ENCODE measurements at places on chromosomes 6 and 20.
A peak's percentile ranks its signal among the peaks of the same experiment; 100 is the strongest.

DNA sequence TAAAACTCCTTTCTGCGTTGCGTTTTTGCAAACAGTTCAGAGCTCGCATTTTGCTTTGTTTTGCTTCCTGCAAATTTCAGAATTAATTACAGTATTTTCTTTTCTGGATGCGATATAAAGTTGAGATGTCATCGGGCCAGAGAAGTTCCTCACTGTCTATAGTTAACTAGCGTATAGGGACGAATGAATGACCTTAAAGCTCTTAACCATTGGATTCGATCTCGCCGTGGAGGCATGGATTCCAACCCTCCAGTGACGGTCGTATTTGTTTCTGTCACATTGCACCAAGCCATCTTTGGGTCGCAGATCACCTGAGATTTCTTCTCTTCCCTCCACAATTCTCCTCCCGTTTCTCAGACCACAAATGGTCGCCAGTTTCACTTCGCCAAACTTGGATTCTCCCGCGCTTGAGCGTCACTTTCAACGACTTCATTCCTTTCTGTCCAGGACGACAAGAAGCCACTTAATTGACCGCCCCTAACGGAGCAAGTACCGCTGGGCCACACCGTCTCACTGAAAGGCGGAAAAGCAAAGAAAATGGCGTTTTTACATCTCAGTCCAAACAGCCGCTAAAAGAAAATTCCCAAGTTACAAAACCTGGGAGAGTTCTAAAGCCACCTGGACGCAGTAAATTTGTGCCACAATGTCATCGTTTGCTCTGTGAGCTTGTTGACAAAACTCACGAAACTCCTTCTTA, 85.3 kb upstream of the ZNF184 start:
- no peak for DNase-seq

- no peak for DNase-seq
Measured at GRCh38 chr6:99530627-99531026, 15.4 kb upstream of the USP45 start.

DNA sequence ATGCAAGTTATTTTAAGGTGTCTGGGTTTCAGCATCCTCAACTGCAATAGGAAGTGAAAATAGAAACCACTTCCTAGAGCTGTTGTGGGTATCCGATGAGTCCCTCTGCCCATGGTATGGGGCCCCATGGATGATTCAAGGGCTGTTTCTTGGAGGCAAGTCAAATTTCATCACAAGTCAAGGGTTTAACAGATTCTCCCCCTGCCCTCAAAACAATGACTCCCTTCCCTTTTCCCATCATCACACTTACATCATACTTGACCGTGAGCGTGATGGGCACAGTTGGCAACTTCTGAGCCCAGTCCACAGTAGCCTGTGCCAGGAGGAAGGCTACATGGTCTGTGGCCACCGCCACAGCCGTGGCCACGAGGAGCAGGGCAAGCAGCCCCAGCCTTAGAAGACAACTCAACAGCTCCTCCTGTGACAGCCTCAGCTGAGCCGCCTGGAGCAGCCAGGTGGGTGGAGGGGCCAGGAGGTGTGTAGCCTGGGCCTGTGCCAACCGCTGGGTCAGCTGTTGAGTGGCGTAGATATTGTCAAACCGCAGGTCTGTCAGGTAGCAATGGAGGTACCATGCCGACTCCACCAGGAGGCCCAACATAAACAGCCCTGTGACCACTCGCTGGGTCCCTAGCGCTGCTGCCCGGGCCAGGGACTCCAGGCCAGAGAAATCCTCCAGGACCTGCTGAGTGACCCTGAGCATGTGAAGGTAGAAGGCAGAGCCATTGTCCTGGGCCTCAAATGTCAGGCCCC, 5.2 kb downstream of the OCSTAMP start:
- DNase-seq: peak; percentile 21

DNA sequence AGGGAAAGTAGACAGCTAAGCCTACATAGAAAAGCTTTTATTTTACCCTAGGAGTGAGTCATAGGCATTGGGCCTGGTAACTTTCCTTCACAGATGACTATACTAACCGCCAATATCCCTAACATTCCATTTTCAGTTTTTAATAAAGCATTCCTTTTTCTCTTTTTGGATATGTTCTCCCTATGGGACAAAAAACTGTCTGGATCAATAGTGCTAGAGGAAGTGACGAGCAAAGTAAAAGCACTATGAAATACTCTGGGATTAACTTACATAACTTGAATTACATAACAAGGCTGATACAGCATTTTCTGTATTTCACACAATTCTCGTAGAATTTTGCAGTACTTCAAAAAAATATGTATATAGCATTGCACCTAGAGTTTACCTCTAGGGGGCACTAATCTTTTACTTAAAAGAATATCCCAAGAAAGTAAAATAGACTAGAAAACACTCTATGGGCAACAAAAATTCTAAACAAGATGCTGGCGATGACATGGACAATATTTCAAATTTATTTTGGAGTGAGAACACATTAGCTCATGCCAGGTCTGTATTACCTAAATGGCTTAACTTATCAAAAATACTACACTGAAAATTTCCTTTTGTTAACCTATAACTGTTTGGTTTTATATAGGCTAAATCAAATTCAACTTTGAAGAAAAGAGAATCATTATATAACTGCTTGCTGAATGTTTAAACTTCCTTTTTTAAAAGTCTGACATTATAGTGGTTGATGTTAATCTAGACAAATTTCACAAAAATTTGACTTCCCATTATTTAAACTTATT, 66.3 kb upstream of the DST start:
- peak; percentile 92 for DNase-seq

DNA sequence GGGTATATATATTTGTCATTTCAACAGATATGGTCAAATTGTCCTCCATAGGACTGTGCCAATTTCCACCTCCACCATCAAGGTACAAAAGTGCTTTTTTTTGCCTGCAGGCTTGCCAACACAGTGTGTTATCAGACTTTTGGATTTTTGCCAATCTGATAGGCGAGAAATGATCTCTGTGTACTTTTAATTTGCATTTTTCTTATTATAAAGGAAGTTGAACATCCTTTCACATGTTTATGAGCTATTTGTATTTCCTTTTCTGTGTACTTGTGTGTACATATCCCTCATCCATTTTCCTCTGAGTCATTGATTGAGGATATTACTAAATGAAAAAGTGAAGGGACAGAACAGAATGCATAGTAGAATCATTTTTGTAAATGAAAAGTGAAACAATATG, 39.0 kb upstream of the PTPN1 start:
- peak; percentile 35 for DNase-seq

DNA sequence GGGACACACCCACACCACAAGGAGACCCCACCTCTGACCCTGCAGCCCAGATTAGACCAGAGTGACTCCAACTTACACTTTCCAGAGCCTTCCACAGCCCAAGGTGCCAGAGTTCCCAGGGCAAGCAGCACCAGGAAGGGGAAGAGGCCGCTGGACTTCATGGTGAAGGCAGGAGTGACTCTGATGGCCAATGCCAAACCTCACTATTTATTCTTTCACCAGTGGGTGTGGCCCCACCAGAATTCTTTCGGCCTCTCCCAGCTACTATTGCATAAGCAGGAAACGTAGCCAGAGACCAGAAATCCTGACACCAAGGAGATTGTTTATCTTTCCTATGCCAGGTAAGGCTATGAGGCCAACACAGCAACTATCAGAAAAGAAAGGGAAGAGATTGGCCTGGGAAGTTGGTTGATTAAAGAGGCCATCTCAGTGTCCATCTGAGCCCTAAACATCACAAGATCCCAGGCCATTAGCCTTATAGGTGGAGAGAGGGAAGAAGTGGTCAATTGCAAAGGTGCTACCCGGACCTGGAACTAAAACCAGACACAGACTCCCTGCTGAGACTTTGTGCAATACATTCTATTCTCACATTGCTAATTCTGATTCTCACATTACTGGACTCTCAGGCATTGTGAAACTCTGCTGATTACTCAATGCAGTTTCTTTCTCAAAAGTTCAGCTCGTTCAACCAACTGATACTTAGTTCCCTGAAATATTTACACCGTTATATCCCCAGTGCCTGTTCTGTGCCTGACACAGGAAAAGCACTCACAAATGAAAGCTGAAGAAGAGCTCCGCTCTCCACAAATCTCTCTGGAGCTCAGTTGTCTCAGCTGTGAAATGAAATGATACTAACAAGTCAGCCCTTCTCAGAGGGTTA, at the start of gene SLPI:
TSS of gene SLPI (minus strand) at position 182 of the 880 bp plus-strand sequence. CDS start at position 161, 21 bp downstream.
- DNase-seq: peak; percentile 10

- no peak for DNase-seq
Measured at GRCh38 chr6:122833021-122833491, 44.0 kb downstream of the SMPDL3A start.

DNA sequence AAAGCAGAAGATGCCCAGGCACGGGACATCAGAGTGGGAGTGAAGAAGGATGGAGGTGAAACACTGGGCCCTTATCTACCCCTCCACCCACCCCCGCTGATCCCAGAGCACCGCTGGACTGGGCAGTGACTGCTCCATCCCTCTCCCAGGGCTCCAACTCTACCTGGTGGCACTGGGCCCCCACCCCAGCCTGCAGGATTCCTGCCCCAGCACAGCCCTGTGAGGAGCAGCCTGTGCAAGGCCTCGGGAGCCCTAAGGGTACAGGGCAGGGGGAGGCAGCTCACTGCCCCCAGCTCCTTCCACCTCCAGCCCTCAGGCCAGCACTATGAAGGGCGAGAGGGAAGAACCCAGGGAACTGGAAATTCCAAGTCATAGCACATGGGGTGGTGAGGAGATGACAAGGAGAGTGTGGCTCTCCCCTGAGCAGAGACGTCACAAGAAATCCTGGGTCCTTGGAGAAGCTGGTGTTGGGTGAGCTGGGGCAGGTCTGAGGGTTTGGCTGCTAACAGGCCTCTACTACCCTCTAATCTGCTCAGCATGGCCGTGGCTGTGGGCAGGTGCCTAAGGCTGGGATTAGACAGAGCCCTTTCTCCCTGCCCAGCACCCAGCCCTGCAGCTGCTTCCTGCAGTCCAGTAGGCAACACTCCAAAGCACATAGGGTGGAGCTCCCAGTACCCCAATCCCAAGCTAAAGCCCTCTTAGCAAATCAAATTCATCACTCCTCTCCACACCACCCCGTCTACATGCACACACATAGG, 3.5 kb downstream of the CST3 start:
- DNase-seq: no peak

GRCh38 chr6:160974304-160974771, 17.2 kb upstream of the MAP3K4 start:
- DNase-seq: peak; percentile 89

- peak; percentile 54 for DNase-seq
Measured at GRCh38 chr6:13488015-13488895, 855 bp upstream of the GFOD1 start.

All from ELR (cell line).